ENCODE measurements at places on chromosomes 1 and 21.

DNA sequence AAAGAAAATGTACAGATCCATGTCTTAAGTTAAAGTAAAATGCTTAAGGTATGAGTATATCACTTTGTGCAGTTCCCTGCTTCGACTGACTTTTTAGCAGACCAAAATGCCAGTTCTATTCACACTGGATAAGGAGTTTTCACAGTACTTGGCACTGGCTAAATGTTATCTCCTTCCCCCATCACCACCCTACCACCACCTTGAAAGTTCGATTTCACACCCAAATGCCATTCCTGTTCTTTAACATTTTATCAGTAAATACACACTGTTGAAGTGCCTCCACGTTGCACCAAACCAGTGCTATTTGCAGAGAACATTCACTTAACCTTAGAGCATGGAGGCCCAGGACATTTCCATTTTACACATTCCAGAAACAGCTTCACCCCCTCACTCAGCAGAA lies 100.0 kb downstream of the URB2 start:
- DNase-seq = no peak

DNA sequence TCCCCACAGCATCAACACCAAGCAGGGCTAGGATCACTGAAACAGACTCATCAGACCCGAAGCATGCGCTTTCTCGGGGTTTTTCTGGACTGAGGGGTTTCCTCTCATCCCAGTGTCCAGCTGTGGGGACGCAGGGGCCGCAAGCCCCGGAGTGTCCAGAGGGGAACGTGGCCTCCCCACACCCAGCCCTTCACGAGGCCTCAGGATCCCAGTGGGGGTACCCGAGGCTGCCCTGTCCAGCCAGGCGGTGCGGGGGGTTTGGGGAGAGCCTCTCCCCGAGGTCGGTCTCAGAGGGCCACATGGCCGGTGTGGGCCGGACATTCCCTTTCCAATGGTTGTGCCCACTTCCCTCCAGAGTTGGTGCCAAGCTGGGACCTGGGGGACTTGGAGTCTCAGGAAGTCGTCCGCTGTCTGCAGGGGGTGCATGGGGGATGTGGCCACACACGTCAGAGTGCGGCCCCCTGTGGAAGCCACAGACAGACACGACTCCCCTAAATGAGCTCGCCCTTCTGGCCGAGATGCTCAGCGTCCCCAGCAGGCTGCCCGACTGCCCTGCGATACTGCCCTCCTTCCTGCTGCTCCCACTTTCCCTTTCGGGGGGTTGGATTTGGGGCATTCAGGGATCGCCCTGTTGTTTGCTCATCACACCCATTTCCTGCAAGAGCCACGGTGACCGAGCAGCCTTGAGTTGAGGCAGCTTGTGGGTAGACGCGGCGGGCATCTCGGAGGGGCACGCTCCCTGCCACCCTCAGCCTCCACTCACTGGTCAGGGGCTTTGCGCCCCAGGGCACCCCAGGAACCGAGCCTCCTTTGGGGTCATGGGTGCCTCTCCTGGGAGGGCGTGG lies 4.1 kb downstream of the COL6A1 start:
- DNase-seq = no peak

DNA sequence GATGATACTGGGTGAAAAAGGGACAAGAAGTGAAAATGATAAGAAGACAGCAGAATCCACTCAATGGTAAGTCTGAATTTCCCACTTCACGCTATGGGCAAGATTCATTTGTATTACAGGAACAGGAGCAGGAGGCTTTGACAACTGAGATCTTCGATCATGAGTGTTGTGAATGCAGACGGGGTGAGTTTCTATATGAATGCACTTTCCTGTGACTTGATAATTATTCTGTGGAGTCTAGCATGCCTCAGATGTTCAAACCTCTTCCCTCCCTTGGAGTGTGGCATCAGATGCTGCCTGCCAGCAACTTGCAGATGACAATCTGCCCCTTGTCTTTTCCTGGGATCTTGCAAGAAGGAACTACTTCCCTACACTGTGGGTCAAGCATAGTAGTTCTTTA lies 225.4 kb downstream of the HLX start:
- DNase-seq = no peak

- no peak for DNase-seq
Measured at GRCh38 chr21:43273708-43274021, 104.9 kb downstream of the CRYAA start.

GRCh38 chr1:61102621-61103020 lies 20.3 kb downstream of the NFIA start:
- DNase-seq = no peak

DNA sequence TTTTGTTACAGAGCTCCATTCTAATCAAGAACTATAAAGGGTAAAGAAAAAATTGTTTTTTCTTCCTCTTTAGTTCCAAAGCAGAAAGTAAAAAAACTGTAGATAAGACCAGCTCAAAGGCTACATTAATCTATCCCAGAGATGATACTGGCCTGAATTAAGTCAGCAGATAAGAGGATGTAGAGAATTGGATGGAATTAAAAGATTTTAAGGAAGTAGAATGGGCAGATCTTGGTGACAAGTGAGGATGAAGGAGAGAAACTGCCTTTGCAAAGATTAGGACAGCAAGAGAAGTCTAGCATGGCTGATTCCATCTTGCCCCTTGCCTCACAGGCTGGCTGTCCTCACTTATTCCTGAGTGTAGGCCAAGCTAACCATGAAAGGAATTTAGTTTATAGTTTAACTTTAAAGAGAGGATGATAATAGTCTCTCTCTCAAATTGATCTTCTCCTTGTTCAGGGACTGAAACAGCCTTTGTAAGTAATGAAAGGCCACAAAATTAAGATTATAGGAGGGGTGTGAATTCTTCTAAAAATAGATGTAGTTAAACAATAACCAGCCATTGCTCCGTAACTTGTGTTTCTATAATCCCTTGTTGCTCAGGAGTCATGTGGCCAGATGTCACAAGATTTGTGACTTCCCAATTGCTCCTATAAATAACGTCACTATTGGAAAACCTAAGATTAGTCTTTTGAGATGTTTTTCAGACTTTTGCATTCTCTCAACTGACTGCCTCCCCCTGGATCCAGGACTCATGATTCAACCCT lies 265.0 kb upstream of the USP24 start:
- DNase-seq = no peak

DNA sequence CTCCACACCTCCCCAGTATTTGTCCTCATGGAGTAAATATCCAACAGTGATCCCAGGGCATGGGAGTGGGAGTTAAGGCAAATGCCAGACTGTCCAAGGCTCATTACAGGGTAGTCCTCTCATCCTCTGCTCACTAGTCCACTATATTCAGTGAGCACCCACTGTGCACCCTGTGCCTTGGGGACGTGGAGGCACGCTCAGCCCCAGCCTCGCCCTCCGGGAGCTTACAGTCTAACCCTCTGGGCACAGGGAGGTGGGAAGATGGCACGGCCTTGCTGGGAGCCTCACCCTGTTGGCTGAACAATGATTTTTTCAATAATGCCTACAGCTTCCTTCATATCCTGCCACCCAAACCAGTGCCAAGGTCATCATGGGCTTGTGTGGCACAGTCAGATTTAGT lies 2.8 kb downstream of the HES2 start:
- DNase-seq = no peak

DNA sequence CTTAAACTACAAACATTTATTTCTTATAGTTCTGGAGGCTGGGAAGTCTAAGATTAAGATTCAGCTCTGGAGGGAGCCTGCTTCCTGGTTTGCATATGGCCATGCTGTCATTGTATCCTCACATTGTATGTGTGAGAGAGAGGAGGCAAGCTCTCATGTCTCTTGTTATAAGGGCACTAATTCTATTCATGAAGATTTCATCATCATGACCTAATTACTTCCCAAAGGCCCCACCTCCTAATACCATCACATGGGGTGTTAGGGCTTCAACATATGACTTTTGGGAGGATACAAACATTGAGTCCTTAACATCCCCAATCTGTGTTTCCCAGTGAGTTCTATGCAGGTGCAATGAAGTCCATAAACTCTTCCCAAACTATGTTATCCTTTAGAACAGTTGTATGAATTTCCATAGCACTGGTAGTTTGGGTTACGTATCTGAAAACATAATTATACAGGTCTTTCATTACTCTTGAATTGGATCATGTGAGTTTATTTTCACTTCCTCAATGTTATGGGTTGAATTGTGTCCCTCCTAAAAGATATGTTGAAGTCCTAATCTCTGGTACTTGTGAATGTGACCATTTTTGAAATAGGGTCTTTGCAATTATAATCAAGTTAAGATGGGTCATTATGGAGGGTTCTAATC lies 124.2 kb downstream of the RUNX1 start:
- no peak for DNase-seq

- no peak for DNase-seq
Measured at GRCh38 chr1:94608852-94609530, 67.4 kb upstream of the F3 start.

- no peak for DNase-seq
Measured at GRCh38 chr1:57623039-57623790, 199.4 kb upstream of the DAB1 start.

DNA sequence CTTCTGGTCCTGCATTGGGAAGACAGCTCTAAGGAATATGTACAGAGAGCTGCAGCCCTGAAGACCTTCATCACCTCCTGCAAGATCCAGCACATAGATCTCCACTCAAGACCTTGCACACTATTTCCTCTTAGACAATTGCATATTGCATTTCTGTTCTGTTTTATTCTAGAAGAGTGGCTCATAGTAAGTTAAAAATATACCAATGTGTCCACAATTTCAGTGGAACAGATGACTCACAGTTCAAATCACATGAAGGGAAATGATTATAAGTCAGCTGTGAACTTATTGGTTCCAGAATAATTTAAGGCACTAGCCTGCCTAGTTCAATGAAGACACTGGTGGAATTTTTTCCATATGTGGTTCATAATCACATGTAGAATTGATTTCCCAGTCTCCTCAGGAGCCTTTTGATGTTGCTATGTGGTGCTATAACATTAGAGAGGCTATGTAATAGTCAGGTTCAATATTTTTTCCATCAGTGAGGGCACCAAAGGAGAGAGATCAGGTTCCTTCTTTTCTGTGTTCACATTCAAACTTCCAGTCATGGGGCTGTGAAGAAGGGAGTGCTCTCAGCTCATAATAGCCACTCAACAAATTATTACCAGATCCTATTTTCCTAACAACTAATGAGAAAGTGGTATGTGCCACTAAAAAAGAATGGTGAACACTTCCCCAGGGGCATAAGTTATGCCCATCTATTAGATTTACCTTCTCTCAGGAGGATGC lies 9.8 kb upstream of the AK5 start:
- no peak for DNase-seq

GRCh38 chr1:111281411-111281810 lies 9.2 kb upstream of the CHIA start:
- no peak for DNase-seq

DNA sequence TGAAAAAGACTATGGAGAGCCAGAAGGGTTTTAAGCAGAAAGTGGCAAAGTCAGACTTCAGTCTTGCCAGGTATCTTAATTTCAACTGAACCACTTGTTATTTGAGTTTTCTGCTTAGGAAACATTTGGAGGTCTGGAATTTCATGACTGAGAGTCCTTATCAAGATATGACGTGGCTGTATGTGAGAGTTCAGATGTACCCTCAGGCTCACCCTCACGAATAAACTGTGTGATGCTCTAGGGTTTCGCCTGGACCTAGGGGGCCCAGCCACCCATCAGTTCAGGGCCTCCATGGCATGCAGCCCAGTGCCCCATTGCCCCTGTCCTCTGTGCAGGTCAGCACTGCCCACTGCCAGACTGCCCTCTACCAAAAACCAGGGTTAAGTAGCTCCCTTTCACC lies 30.6 kb upstream of the TADA1 start:
- no peak for DNase-seq

DNA sequence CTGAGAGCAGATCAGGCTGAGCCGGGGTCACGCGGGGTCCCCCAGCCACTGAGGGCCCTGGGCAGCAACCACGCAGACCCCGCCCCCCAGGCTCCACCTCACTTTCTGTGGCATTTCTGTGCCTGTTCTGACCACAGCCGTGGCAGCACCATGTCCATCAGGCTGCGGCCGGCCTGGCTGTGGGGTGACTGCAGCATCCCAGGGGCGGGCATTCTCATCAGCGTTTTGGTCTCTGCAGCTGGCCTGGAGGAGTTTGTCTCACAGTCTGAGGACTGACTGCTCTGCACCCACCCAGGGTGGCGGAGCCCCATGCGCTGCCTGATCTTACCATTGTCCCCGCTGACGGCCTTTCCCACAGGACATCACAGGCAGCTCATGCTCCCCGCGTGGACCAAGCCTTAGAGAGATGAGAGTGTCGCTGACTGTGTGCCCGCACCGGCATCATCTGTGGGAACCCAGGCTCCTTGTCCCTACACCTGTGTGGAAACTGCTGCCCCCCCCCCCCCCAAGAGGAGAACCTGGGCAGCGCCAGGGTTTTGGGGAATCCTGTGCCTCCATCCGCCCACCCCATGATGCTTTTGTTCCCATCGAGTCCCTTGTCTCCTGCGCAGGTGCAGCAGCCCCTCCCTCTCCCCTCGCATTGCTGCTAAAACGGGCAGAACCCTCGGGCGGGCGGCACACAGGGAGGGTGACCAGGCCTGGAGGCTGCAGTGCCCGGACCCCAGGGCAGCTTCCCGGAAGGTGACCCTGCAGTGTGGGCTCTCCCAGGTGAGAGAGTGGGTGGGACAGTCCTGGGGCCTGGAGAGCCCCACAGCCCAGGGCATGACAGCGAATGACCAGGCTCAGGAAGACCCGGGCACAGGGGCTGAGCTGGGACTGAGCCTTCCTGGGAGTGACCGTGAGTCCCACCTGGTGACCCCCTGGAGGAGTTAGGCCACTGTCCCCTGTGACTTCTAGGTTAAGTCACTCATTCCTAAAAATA lies 1.8 kb downstream of the KRTAP10-1 start:
- no peak for DNase-seq

DNA sequence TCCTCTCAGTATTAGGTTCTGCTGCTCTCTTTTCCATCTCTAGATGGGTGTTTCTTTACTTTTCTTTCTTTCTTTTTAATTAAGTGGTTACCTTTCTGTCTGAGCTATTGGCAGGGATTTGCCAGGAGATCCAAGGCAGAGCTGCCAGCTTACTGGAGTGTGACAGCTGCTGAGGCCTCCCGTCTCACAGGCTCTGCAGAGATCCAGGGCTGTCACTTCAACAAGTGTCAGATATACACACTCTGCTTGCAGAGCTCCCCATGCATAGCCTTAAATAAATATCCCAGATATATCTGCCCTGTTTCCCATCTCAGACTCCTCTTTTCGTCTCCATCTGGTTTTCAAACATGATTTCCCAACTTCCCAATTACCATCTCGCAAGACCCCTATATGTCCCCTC lies 124.3 kb downstream of the NOS1AP start:
- no peak for DNase-seq

DNA sequence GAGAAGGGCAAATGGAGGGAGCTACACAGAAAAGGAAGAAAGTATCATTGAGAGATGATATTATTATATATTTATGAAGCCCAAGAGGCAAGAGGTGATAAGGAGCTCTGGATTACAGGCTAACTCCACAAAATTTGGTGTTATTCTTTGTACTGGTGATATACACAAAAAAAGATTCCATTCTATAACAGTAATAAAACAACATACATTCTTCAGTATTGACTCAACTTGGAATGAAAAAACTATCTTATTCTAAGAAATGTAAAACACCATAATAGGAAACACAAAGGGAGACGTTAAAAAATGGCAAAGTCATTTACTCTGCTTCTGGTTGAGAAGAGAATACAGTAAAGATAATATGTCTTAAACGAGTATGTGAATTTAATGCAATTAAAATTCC lies 99.4 kb downstream of the TEX35 start:
- no peak for DNase-seq

GRCh38 chr1:113321771-113322387 lies 68.4 kb upstream of the MAGI3 start:
- DNase-seq = no peak

Measured in effector memory CD8-positive, alpha-beta T cell (primary cell).